ENCODE measurements at places on chromosomes 1 and 21.

DNA sequence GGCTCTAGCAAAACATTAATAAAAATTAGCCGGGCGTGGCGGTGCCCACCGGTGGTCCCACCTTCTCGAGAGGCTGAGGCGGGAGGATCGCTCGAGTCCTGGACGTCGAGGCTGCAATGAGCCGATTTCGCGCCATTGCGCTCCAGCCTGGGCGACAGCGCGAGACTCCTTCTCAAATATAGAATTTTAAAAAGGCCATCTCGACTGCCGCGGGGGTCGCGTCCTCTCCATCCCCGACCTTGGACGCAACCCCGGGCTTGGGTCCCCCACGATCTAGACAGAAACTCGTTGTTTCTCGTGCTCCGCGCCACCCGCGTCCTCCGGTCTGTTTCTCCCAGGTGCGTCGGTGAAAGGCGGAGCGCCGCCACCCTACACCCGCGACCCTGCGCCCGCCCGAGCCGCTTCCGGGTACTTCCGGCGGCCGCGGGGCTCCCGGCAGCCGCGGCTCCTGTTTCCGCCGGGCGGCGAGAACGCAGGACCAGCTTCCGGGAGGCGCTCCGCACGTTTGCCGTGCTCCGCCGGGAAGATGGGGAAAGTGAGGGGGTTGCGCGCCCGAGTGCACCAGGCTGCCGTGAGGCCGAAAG, at the start of gene SLX9:
TSS of gene SLX9 (plus strand) at position 498 of the 584 bp plus-strand sequence. CDS start at position 527, 29 bp downstream.
- DNase-seq, result peak; percentile 85

DNA sequence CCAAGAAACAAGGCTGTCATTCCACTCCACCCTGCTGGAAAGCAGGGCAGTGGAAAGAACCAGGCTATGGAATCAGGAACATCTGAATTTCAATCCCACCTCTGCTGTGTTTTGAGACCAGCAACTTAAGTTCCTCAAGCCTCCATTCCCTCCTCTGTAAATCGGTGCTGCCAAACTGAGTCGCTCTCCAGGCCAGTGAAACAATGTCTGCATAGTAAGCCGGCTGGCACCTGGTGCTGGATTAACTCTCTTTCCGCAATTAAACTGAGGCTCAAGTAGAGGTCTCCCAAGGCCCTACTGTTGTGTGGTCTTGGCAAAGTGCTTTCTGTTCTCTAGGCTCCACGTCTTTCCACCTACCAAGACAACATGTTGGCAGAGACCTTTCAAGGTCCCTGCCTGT, 65.3 kb downstream of the SSBP3 start:
- no peak for DNase-seq

DNA sequence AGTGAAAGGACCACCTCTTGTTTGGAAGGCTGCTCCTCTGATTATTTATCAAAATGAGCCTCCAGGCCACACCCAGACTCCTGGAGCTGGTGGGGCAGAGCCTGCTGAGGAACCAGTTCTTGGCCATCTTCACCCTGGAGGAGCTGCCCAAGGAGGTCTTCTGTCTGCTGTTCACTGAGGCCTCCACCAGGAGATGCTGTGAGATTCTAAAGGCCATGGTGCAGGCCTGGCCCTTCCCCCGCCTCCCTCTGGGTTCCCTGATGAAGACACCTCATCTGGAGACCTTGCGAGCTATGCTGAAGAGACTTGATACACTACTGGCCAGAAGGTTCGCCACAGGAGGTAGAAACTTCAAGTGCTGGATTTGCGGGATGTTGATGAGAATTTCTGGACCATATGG, 61.7 kb upstream of the GJA8 start:
- DNase-seq, result no peak

GRCh38 chr1:56774067-56774609, 45.1 kb downstream of the FYB2 start:
- no peak for DNase-seq

GRCh38 chr1:235297579-235297978, 30.4 kb downstream of the ARID4B start:
- no peak for DNase-seq

DNA sequence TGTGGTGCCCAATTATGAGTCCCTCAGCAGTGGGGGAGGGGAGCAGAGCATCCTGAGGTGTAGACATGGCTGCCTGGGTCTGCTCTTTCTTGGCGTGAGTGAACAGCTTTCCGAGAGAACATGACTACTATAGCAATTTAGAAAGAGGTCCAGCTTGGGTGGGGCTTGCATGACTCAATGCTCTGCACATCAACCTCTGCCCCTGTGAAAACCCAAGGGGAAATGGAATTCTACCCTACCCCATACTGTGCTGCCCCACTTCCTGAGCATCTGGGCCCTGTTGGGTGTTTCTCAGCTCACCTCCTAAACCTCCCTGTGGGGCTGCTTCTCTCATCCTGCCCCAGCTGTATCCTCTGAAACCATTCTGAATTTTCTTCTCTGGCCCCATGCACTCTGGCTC, 8.2 kb upstream of the AZIN2 start:
- DNase-seq, result no peak

- no peak for DNase-seq
Observed at GRCh38 chr1:96256130-96256790, 465.3 kb upstream of the PTBP2 start.

GRCh38 chr1:64834734-64835133, 89.9 kb downstream of the RAVER2 start:
- no peak for DNase-seq

- no peak for DNase-seq
Observed at GRCh38 chr1:21523297-21523813, 14.1 kb downstream of the ALPL start.

GRCh38 chr21:26812173-26812572, 33.0 kb downstream of the ADAMTS1 start:
- no peak for DNase-seq

GRCh38 chr1:208423526-208423925, 179.3 kb upstream of the PLXNA2 start:
- DNase-seq, result no peak

DNA sequence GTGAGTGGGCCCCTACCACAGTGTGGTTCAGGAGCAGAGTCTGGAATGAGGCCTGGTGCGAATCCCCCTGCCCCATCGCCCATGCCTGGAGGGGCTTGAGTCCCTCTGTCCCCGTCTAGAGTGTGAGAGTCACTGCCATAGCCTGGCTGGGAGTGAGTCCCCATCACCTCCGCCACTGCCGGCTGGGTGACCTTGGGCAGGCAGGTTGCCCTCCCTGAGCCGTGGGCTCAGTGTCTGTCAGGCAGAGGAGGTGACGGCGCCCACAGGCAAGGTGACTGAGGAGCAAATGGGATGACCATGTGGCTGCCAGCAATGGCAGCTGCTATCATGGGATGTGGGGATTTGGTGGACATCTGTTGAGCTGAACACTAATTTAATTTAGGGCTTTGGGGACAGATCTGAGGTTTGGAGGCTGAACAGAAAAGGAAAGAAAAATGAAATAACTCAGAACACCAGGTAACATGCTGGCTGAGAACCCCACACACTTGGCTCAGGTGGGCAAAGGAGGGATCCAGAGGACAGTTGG, 38.1 kb upstream of the GPR153 start:
- no peak for DNase-seq

GRCh38 chr1:12621346-12622335, 3.6 kb upstream of the DHRS3 start:
- no peak for DNase-seq

DNA sequence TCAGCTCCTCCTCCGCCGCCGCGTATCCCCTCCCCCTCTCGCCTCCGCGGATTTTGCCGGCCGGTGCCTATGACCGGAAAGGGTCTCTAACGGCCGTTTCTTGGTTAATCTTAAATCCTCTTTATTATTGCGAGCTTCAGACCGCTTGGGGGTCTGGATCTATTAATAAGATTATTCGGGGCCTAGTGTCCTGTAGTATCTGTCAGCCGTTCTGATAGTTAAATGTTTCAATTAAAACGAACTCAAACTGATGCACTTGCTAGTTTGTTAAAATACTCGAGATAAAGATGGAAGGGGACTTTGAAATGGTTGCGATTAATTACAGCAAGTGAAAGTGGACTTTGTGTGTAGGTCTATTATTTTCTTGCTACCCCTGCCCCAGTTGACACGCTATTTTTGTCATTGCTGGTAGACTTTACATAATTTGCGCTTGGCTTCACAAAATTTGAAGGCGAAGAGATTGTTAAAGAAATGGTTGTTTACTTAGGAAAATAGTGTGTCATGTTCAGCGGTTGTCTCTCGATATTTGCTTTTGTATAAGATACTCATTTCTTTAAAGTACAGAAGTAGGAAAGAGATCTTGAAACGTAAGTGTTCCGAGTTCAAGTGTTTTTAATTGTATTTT, 779 bp downstream of the SON start:
- DNase-seq, result no peak

GRCh38 chr1:156213644-156213966, 798 bp downstream of the PMF1 start:
- DNase-seq, result no peak

DNA sequence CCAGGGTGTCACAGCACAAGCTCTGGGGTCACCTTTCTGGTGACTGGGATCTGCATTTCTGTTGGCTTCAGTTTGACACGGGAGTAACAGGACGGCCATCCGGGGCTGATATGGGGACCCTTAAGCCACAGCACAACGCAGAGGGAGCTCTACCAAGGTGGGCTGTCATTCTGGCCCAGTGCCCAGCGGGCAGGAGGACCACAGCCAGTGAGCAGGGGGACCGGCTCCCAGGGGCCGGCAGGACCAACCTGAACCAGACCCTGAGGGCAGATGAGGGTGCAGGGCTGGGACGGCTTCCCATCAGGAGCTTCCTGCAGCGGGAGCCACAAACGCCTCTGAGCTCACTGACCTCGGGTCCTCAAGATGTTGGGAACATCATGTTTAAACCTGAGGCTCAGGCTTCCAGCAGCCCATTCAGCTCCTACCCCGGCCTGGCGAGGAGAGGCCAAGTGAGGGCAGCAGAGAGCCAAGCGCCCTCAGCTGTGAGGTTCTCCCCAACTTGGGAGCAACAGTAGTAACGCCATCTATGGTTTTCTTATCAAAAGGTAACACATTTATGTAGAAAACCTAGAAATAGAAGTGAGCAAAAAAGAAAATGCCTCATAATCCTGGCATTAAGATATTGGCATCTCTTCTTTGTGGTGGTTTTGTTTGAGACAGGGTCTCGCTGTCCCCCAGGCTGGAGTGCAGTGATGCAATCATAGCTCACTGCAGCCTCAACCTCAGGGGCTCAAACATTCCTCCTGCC, 26.8 kb downstream of the TMEM201 start:
- peak; percentile 52 for DNase-seq

DNA sequence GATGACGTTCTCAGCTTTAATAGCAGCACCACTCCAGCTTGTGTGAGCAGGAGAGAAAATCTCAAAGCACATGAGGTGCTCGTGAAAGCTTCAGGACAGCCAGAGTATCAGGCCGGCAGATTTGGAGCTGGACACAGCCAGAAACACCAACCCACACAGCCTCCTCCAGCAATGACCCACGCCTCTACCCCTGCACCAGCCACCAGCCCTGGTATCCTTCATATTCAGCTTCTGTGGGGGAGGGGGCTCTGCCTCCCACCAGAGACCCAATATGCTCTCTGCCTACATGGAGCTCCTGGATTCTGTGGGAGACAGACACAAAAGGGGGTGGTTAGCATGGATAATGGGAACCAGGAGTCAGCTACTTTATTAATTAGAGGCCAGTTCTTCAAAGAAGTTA, 133.6 kb upstream of the FMN2 start:
- no peak for DNase-seq

DNA sequence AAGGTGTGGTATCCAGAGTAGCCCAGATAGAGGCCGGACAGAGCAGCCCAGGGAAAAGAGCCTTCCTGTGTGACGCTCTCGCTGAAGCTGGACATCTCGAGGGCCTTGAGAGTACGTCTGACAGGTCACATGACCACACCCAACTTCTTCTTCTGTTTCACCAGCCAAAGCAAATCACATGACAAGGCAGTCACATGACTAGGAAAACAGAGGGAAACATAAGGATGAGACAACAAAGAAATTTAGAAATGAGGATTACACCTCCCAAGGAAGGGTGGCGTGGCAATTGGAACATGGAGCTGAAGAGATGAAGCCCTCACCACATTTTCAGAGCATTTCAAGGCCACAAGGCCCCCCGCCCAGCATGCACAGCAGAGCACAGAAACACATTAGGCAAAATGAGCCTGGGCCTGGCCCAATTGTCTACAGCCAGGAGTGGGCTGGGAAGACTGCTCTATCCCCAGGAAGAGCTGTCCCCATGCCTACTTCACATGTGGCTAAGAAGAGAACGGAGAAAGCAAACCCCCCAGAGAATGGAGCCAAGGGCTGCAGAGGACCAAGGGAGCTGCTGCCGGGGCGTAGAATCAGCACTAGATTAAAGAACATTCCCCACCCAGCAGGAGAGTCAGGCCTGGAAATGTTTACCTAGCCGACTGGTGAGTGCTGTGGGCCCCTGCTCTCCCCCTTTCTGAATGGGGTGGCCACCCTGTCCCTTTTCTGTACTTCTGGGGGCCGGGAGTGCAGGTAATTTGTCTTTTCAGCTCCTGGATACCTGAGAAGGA, 305.1 kb downstream of the NPHP4 start:
- no peak for DNase-seq

DNA sequence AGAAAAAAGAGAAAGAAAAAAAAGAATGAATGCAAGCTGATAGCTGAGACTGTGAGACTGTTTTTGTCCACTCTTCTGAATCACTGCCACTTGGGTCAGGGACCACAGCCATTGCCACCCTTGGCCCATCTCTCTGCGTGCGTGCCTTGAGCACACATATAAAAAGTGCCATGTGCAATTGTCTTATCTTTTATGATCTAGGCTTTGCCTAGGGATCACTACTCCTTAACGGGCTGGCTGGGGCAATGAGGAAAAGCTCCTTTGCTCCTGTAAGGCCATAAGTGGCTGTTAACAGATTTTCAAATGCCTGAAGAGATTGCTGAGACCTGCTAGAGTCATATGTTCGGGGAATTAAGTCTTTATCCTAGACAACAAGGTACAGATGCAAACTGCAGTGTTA, 8.2 kb downstream of the SPATA46 start:
- DNase-seq, result no peak

GRCh38 chr1:91791103-91791502, 94.8 kb downstream of the TGFBR3 start:
- no peak for DNase-seq

DNA sequence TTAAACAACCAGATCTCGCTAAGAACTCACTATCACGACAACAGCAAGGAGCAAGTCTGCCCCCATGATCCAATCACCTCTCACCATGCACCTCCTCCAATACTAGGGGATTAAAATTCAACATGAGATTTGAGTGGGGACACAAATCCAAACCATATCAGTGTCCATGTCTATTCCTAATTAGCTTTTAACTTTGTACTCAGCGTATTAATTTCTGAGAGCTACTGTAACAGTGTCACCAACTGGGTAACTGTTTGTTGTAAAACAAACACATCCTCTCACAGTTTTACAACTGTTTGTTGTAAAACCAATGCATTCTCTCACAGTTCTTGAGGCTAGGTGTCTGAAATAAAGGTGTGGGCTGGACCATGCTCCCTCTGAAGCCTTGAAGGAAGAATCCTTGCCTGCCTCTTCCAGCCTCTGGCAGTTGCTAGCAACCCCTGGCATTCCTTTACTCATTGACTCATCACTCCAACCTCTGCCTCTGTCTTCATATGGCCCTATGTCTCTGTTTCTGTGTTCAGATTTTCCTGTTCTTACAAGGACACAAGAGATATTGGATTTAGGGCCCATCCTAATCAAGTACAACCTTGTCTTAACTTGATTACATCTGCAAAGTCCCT, 121.2 kb downstream of the LTN1 start:
- no peak for DNase-seq
